ENCODE measurements at places on chromosomes 3 and 15.

DNA sequence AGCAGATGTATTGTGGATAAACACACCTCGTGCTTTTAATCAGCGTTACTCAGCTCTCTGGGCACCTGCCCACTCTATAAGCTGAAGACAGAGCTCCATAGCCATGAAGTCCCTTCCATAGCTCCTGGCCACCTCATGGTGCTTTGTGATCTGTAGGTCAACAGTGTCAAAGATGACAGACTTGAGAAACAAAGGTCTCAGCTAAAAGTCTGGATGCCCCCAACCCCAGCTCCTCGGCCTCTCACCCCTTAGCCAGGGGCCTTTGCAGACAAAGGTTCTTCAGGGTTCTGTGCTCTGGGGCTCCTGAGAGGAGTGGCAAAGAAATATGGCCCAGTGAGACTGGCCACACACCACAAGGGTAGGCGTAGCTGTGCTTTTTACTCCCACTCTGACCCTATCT is 168.6 kb downstream of the KLF13 start:
- DNase-seq, result no peak

DNA sequence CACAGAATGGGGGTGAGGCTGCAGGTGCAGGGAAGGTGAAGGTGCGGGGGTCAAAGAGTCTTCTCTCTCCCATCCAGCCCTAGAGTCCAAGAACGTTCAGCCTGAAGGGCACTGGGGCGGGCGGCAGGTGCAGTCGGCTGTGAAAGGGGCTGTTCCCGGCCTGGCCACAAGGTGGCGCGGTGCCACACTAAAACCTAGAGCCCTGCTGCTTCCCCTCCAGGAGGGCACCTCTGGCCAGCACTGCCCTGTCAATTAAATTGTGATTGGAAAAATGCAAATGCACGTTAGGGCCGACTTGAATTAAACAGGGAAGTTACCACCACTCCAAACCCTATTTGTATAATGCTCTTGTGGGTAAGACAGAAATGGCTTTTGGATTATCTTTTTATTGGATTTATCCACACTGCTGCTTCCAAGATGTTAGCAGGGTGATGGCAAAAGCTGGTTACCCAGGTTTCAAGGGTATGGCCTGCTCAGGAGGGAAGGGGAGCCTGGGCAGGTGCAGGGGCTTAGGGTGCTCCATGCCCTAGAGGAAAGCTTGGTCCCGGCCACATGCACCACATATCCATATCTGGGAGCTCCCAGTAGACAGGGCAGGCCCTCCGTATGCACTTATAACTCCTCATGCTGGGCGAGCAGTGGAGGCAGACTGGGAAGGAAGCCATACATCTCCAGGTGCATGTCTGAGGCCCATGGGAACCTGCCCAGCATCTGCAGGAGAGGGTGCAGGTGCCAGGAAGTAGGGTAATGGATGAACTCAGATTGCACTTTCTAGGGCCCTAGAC is 119.8 kb downstream of the ADCY5 start:
- peak; percentile 19 for DNase-seq

- no peak for DNase-seq
These were observed 2.7 kb upstream of the COX17 start for GRCh38 chr3:119679874-119680273.

DNA sequence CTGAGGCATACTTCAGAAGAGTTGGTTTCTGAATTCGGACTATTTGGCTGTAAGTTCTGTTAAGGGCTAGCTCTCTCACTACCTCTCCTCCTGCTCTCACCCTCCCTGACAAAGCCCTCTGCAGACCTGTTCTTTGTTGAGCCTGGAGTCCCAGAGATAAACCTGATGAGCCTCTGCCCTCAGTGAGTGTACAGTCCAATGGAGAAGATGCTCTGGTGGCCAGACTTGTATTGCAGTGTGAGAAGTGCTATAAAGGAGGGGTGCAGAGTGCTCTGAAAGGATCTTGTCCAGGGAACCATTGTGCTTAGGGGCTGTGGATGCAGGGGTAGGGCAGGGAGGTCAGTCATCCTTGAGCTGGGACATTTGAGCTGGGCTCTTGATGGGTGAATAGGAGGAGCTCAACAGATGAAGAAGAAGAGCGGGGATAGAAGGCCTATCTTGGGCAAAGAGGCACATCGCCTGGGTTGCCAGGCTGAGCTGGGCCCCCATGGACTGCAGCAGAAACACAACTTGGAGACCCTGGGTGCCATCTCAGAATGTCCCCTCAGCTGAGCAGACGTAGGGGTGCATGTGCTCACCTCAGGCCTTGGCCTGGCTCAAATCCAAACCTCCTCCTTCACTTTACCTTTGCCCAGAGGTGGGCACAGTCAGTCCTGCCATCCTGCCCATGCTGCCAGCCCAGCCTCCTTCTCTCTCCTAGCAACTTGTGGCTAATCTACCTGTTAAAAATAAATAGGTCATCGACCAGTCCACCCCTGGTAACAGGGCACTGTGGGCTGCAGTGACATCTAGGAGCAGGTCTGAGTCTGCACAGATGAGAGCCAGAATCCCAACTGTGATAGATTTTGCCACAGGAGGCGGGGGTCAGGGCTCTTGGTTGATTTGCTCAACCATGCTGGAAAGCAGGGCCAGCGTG is 3.3 kb downstream of the CAND2 start:
- DNase-seq, result no peak

GRCh38 chr15:59833366-59833765 is 144.2 kb upstream of the BNIP2 start:
- no peak for DNase-seq

DNA sequence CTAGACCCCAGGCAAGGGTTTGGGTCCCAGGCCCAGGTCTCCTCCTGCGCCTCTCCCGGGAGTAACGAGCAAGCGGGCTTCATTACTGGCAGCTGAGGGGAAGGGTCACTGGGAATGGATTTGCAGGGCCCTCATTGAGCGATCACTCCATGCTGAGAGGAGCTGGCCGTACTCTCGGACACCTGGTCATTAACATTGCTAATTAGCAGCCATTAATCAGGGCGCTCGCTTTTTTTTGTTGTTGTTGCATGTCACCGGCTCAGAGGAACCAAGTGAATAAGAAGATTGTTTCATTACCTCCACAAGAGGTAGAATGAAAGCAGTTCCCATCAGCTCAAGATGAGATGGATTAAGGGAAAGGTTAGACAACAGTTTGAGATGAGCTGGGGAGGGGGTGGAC is 293.0 kb upstream of the ATP11B start:
- DNase-seq, result no peak

DNA sequence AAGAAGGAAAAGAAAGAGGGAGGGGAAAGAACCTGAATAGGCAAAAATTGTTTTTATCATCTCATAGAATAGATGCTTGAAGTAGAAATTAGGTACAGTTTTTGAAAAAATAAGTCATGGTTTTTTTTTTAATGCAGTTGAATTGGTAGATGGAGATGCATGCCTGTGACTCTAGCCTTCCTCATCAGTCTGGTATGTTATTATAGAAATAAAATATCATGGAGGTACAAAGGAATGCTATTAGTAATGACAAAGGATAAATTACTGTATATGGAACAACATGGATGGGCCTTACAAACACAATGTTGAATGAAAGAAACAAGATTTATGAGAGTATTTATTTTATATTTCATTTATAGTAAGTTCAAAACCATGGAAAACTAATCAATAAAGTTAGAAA is 162.4 kb upstream of the GALNT15 start:
- peak; percentile 65 for DNase-seq

GRCh38 chr3:57646723-57647122 is 46.2 kb downstream of the DENND6A start:
- no peak for DNase-seq

DNA sequence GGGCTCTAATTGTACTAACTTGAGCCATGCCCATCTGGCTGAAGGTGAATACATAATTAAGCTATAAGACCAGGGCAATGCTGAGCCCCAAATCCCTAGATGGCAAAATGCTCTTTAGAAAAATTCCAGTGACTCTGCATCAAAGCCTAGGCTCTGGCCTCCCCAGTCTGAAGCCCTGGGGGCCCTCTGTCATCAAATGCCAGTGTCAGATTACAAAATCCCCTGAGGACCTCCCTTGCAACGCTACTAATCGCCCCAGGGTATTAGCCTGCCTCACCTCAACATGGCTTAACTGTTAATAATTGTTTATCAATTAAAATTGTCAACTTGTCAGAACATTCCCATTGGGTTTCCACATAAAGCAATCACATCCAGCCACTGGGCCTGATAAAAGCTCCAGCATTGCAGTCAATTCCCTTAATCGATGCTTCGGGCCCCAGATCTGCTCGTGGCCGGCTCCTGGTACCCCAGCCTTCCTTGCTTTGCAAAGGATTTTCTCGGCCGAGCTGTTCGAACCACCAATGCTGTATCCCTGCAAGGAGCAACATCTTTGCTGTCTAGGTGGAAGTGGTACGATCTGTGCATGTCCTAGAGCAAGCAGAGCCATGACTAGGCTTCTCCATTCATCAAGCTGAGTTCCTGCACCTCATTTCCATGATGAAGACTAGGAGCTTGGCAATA is 151.7 kb downstream of the MEGF11 start:
- DNase-seq, result no peak
